Pons (tissue), 1 donor: ENCODE measurements at places on chromosomes 1 and 21.

- DNase-seq: no peak
Measured at GRCh38 chr1:5611851-5612250, 380.4 kb downstream of the NPHP4 start.

DNA sequence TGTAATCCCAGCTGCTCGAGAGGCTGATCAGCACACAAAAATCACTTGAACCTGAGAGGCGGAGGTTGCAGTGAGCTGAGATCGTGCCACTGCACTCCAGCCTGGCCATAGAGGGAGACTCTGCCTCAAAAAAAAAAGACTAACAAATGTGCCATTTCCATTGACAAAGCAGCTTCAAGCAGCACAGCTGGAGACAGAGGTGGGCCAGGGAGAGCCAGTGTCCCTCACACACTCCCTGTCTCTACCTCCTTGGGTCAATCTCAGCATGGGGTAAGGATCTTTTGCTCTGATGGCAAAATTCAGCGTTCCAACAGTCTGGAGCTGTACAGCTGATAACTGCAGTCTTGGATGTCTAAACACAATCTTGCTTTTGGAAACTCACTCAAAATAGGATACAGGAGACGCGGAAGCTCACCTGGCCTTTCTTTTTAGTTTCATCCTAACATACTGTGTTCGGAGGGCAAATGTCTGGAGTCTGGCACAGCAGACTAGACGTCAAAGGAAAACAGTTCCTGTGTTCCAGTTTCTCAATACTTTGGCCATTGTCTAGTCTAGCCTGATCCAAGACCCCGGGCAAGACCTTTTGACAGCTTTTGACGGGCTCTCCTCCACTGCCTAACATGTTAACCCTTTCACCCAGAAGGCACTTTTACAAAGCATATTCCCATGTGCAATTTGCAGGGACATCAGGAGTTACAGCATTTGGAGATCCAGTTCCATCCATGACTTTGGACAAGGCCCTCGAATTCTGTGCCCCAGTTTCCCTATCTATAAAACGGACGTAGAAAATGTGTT lies 2.9 kb downstream of the RCC2 start:
- DNase-seq: peak; percentile 18

GRCh38 chr1:178997428-178997827 lies 28.3 kb upstream of the FAM20B start:
- DNase-seq: no peak

GRCh38 chr1:74431531-74431930 lies 80.9 kb downstream of the LRRC53 start:
- DNase-seq: no peak

- no peak for DNase-seq
Measured at GRCh38 chr1:204219971-204220616, 6.3 kb upstream of the GOLT1A start.

DNA sequence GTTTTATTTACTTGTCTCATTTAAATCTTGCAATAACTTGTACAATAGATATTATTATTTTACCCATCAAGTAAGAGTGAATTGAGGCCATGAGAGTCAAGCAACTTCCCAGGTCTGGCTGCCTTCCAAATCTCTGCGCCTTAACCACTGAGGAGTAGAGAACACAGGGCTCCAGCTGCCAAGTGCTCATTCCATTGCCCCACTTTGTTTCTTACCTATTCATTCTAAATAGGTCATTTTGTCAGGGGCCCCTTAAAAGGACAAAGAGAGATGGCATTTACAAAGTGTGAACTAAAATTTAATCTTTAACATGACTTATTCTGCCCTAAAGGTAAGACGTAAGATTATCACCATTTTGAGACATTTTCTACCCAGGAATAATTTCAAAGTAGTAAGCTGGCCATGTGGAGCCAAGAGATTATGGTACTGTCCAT lies 3.5 kb downstream of the PPP1R15B start:
- DNase-seq: peak; percentile 86

DNA sequence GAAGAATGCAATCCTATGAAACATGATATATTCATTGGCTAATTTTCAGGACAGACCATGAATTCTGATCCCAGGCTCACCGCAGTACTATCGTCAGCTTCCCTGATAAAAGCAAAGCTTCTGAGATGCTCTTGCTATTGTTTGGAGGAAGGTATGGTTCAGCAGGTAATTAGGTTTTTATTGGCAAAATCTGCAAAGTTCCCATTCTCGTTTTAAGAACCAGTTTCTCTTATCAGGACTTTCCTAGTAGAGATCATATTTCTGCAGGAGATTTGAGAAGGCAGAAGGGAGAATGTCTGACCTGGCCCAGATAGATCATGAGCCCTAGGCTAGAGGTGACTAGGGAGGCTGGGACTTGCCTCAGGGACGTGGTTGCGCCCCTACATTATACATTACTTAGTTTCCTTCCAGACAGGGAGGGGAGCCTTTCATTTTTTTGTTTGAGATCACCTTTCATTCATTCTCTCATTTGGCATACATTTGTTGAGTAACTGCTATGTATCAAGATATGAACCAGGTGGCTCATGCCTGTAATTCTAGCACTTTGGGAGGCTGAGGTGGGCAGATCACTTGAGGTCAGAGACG lies 108.8 kb downstream of the NRIP1 start:
- DNase-seq: no peak

- no peak for DNase-seq
Measured at GRCh38 chr1:230303822-230304221, 122.3 kb downstream of the PGBD5 start.

DNA sequence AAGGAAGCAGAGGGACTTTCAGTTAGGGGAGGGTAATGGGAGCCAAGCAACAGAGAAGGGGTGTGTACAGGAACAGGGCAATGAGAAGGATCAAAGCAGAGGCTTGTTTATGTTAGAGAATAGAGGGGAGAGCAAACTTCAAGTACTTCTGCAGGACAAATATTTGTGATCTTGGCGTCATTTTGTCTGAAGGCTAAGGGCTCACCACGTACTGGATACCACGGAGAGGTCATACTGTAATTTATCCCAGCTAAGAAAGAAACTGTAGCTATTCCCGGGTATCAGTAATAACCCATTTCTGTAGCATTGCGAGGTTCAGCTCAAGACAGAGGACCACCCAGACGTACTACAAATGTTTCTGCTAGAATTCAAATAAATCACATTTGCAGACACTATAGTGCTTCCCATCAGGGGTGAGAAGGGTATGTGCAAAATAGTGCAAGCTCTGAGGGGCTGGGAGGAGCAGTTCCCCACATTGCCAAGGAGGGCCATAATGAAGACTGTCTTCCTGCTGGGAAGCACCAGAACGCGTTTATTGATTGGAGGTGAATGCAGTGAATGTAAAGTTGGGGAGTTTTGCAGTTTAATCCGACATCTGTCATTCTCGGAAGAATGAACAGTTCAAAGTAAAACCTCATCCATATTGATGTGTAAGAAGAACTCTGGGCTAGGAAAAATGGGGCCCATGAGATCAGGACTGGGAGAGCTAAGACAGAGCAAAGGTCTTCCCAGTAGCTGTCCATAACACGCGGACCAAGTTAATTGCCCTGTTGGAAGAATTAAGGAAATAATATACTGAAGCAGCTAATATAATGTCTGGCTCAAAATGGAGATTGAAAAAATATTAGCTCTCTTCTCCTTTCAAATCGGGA lies 136.9 kb downstream of the RWDD3 start:
- no peak for DNase-seq

- DNase-seq: peak; percentile 30
Measured at GRCh38 chr1:2554621-2555387, 1.4 kb upstream of the TNFRSF14 start.

GRCh38 chr1:15005116-15005515 lies 148.4 kb upstream of the TMEM51 start:
- DNase-seq: no peak

DNA sequence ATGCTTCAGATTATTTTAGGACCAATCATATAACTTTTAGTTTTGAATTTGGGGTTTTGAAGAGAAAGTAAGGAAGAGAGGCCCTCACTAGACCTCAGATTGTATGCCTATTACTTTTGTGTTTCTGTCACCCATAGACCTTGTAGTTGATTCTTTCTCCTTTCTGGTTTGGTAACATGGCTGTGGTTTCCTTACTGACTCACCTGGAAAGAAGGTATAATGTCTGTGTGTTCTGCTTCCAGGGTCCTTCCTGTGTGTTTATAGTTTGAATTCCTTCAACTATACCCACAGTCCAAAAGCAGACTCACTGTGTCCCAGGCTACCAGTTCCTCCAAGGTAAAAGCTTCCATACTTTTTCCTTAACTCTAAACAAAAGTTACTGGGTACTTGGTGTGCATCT lies 8.1 kb downstream of the SLC44A3 start:
- DNase-seq: no peak

DNA sequence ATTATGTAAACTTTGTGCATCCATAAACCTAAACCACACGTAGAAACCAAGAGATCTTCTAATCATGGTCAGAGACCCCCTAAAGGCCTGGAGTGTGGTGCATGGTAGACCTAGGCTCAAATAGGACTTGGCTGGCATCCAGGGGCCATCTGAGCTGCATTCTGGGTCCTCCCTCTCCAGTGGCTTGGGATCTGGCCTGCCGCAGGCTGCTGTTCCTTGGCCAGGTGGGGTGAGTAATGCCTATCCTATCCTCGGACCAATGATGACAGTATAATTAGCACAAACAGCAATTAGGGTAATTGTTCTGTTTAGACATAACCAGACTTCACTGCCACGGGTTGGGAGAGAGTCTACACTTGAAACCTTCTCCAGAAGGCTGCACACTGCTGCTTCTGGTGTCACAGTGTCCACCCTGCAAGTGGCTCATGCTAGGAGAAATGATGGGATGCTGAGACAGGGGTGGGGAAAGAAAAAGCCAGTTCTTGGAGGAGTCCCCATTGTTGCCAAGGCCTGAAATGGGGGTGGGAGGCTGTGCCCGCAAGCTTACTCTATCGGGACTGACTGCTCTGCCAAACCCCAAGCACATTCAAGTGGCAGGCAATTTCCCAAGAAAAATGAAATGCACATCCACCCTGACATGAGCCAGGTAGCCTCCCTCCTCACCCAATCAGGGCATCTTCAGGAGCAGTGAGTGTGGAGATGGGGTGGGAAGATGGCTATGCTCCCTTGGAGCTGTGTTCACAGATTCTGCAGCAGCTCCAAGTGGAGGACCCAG lies 12.5 kb upstream of the PKP1 start:
- DNase-seq: no peak

DNA sequence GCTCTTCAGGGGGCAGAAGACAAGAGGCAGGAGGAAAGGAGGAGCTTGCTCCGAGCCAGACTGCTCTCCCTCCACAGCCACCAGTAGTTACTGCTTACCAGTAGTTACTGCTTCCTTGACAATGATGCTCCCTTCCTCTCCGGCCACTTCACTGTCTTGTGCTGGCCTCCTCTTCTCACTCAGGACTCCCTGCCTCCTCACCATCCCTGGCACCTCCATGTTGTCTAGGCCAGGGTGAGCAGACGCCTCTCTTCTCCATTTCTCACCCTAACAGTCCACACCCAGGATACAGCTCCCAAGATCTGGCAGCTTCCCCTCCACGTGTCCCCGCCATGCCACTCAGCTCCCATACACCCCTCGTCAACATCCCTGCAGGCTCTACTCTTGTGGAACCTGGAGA lies 82.4 kb upstream of the TLR5 start:
- no peak for DNase-seq

DNA sequence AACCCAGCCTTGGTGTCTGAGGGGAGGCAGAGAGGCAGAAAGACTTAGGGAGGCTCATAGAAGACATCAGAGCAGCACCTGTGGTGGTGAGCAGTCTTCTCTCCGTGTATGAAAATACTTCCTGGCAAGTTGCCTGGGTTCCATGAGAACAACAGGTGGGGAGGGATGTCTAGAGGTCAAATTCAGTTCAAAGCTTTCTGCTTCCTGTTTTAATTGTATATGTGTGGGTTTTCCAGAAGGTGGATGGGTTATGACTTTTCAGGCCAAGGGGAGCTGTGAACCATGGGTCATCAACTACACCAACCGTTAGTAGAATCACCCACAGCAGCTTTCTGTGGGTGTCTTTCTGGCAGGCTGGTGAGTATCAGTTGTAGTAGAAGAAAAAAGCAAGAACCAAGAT lies 4.1 kb upstream of the FCRL2 start:
- no peak for DNase-seq

GRCh38 chr1:233796146-233796783 lies 108.2 kb upstream of the SLC35F3 start:
- DNase-seq: no peak

DNA sequence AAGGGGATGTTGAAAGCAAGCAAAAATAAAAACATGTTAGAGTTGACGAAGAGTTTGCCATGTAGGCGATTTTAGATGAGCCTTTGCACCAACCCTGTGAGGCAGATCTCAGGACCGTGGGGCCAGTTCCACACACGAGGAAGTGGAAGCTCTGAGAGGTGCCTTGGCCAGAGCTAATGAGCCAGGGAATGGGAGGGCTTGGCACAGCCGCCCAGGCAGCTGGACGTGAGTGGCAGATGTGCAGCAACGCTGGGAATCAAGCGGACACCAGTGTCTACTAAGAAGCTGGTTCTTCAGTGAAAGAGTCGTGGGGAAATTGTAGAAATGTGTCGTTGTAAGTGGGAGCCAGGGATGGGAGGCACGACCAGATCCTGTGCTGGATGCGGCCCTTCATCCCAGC lies 58.9 kb upstream of the COL6A1 start:
- peak; percentile 30 for DNase-seq

- no peak for DNase-seq
Measured at GRCh38 chr1:156198831-156199349, 5.0 kb downstream of the SLC25A44 start.

DNA sequence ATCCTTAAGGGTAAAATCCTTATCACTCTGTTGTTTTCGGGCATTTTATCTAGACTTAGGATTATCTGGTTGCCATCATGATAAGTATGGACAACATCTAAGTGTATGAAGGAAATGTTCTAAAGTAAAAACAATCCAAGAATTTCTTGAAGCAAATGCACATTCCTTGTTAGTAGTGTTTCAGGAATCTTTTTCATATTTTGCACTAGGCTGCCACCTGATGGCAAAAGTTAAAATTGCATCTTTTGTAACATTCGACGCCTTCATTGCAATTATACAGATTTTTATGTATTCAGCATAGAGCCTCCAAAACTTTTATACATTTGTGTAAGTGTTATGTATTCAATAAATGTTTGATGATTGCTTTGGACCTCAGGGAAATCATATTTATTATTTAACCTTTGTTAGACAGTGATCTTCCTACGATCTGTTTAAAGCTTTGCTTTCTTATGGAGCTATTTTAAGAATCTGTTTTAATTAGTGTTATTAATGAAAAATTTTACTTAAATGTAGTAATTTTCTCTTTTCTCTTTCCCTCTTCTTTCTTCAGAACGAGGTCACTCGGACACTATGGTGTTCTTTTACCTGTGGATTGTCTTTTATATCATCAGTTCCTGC lies 49.4 kb upstream of the KIAA1614 start:
- DNase-seq: peak; percentile 76

DNA sequence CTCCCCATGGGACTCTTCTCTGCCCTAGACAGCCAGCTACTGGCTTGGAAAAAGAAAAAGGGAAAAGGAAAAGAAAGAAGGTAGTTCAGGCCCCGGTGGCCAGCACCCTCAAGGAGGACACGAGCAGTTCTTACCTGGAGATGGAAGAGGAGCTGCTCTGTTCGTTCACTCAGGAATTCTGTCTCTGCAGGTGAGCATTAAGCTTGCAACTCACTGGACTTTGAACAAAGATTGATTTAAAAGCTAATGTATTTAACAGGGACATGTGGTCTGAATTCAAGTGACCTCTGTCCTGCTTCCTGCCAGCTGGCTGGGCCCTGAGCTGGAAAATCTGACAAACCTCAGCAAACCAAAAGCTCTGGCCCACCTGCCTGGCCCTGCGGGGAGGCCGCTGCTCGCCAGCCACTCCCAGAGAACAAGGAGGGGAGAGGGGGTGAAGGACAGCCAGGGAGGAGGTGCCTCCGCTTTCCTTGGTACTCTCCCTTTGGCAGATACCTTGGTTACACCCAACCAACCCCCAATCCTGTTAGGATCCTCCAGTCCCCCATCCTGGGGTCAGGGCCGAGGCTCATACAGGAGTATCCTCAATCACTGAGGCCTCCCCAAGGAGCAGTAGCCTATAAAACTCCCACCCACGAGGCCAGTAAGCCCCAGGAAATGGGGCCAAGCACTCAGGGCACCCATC lies at the start of gene PDZK1:
TSS of gene PDZK1 (minus strand) at position 186 of the 685 bp plus-strand sequence. CDS start 19,347 bp downstream, outside the sequence.
- DNase-seq: no peak
